ENCODE measurements at places on chromosomes 5 and 9.

GRCh38 chr9:107949061-107949460, 459.5 kb upstream of the KLF4 start:
- no peak for DNase-seq

GRCh38 chr9:76138360-76138759, 247.9 kb downstream of the PCSK5 start:
- no peak for DNase-seq

DNA sequence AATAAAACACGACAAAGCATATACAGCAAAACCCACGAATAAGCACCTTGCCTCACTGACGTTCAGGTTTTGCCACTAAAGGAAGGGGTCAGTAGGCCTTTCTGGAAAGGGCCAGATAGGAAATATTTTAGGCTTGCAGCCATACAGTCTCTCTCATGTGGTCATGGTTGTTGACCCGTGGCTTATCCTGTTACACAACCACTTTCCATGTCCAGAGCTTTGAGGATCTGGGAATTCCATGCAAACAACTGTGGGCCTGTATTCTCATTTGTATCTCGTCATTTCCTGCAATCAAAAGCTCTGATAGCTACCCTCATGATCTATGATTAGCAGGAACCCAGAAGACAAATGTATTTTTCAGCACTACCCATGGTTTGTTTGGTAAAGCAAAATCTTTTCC, 108.3 kb downstream of the DRD1 start:
- DNase-seq: no peak

- DNase-seq: no peak
Measured at GRCh38 chr9:78294290-78295176, 2.4 kb upstream of the PSAT1 start.

- no peak for DNase-seq
Measured at GRCh38 chr9:134677743-134678142, 36.1 kb downstream of the COL5A1 start.

DNA sequence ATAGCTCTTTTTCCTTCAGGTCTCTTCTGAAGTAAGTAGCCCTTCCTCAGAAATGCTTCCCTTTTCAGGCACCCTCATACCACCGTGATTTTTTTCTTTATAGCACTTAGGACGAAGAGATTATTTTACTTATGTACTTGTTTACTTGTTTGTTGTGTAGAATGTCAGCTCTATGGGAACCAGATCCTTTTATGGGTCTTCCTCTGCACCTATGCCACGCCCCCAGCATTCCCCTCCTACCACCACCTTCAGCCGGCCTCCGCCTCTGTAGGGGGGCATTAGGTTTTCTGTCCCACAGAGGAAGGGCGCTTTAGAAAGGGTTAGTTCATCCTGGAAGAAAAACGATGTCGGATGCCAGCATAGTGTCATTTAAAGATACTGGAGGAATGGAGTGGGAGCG, 1.8 kb downstream of the CDKN2B-AS1 start:
- peak; percentile 6 for DNase-seq

DNA sequence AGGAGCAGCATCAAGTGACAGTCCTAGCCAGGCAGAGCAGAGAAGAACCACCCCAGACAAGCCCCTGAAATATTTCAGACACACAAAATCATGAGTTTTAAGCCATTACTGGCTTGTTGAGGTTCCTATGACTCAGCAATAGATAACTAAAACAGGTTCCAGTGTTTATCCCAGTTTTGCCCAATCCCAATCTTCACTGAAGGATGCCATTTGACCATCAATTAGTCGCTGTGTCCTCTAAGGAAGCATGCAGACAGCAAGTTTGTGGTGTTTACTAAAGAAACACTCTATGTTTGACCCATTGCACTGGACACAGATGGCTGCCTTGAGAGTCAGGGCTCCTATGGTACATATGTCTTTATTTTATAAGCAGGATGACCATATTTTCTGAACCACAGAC, 186.7 kb downstream of the SYK start:
- DNase-seq: no peak

DNA sequence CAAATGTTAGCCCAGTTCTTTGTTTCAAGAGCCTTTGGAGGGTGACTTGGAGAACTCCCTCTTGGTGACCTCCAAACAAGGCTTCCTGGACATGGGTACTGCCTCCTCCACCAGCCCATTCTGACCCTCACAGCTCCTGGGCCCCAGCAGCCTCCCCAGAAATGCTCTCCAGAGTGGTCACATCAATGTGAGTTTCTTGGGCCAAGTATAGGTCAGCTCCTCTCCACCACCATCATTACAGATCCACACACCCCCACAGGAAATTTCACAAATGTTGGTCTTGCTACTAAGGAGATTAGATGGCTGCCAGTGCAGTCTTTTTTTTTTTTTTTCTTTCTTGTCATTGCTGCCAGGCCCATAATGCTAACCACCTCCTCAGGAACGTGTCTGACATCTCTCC, 410.7 kb downstream of the DTWD2 start:
- no peak for DNase-seq

GRCh38 chr5:151293624-151294023, 9.9 kb downstream of the SLC36A3 start:
- DNase-seq: no peak

- DNase-seq: no peak
Measured at GRCh38 chr9:18566121-18566520, 92.2 kb downstream of the ADAMTSL1 start.

- DNase-seq: no peak
Measured at GRCh38 chr5:77832938-77833337, 56.8 kb upstream of the TBCA start.

- no peak for DNase-seq
Measured at GRCh38 chr5:180724944-180725343, 14.9 kb downstream of the OR2Y1 start.

- DNase-seq: no peak
Measured at GRCh38 chr5:99187611-99188010, 258.8 kb upstream of the CHD1 start.

DNA sequence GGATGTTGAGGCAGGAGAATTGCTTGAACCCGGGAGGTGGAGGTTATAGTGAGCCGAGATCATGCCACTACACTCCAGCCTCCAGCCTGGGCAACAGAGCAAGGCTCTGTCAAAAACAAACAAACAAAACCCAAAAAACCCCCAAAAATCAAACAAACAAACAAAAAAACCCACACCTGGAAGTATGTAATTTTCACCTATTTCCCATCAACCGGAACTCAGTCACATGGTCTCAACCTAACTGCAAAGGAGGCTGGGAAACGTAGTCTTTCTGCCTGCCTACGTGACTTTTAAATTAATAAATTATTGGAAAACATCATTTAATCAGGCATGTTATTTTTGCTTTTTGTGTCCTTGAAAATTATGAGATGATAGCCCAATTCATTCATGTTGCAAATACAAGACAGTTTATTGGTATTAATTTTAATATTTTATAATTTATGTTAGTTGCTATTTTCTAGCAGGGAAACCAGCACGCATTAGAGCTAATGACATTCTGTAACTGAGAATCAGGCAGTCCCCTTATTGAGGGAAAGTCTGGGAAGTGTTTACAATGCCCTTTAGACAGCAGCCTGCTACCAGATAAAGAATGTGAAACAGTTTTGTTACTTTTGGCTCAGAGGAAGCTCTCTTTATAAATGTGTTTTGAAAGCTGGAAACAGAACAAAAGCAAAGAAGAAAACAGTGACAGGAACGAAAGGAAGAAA, 110.3 kb downstream of the NXNL2 start:
- no peak for DNase-seq
